ENCODE measurements at places on chromosomes 7 and 10.
A peak's percentile ranks its signal among the peaks of the same experiment; 100 is the strongest.

DNA sequence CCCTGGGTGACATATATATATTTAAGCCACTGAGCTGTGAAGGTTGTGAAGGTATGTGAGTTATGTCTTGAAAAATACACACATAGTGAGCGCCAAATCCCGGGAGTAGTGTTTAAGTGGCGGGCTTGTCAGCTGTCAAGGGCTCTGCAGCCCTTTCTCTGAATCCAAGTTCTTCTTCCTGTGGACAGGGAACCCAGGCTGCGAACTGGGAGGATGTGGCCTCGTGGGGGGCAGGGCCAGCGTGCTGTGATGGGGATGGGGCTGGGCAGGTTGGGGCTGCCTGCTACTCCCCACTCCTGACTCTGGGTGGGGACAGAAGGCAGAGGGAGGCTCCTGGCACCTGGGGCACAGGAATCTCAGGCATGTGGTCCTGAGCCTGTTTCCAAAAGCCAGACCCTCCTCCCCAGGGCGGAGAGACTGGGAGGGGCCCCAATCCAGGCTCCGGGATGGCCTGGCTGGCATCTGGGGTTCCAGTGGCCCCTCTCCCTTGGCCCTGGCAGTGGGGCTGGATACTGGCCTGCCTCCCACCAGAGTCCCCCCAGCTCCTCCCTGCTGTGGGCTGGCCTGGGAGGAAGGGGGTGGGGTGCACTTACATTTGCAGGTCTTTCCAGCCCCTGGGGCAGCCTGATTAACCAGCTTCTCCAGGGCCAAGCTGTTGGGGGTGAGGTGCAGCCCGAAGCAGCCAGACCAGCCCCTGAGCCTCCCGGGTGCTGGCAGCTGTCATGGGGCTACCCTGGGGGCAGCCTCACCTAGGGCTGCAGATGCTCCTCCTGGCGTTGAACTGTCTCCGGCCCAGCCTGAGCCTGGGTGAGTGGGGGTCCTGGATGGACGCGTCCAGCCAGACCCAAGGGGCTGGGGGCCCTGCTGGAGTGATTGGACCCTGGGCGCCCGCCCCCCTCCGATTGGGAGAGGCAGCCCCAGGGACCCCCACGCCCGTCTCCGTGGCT, at the start of gene UPK3B:
Gene UPK3B, plus strand, starts transcription at position 622 of the 947 bp plus-strand sequence. Its CDS starts 101 bp downstream, at position 723.
- peak; percentile 29 for DNase-seq

GRCh38 chr7:114921631-114922025, 266 bp upstream of the MDFIC start:
- DNase-seq: no peak

DNA sequence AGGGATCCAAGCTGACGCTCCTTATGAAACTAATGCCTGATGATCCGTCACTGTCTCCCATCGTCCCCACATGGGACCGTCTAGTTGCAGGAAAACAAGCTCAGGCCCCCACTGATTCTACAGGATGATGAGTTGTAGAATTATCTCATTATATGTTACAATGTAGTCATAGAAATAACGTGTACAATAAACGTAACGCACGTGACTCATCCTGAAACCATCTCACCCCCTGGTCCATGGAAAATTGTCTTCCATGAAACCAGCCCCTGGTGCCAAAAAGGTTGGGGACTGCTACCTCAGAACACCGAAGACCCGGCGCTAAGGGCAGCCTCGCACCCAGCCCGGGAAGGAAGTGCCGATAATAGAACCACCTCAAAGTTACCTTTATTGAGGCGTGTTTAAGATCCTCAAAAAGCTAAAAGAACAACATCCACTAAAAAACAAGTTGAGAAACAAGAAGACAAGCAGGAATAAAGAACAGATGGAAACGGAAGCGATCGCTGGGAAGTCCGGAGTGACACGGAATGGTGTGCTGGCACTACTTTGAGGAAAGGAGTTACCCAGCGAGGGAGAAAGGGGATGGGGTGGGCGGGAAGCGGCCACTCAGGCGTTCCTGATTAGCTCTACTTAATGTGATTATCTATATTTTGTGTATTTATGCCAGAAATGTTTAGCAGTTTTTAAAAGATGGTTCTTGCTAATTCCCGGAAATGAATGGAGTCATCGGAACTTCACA, 50.1 kb upstream of the PRKAR1B start:
- DNase-seq: no peak

GRCh38 chr7:68166525-68166924, 1169.9 kb downstream of the TYW1 start:
- DNase-seq: peak; percentile 97

- DNase-seq: peak; percentile 54
Observed at GRCh38 chr7:128398016-128398840, 11.6 kb downstream of the IMPDH1 start.

DNA sequence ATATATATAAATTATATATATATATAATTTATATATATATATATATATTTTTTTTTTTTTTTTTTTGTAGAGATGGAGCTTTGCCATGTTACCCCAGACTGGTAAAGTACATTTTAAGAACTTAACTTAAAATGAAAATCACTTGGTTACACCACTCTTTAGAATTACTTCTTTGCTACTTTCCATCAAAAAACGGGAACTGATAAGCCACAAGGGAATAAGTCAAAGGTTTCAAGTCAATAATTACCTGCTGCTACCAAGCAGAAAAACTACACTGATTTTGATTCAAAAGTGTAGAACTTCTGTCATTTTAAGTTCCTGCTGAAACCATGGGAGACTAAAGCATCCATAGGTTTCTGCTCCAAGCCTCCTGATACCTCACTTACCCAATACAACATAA, 12.2 kb downstream of the PPA1 start:
- DNase-seq: no peak

- no peak for DNase-seq
Observed at GRCh38 chr10:13734151-13734550, 147.4 kb downstream of the PRPF18 start.

DNA sequence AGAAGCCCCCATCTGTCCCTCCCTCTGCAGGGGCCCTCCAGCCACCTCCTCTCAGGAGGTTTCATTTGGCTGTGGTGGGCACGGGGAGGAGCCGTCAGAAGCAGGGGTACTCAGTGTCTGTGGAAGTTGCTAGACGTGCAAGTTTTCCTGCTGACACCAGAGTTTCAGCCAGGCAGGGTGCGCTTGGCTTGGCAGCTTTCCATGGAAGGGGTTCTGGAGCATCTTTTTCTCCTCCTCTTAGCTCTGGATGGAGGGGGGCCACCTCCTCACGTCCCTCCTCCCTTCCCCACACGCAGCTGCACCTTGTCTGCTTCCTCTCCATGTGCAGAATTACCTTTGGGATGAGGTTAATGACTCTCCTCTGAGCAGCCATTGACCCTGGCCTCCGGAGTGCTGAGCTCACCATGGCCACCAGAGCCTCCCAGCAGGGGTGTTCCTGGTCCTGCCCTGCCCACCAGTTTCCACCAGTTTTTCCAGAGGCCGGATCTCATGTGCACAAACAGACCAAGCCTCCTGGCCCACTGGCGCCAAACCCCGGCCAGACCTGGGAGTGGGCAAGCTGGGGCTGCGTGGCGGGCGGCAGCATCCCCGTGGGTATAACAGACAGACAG, 579.8 kb upstream of the FOXK1 start:
- no peak for DNase-seq

- no peak for DNase-seq
Observed at GRCh38 chr10:44391981-44392380, 7.1 kb upstream of the CXCL12 start.

- DNase-seq: peak; percentile 66
Observed at GRCh38 chr7:12637819-12638592, 49.4 kb upstream of the ARL4A start.

DNA sequence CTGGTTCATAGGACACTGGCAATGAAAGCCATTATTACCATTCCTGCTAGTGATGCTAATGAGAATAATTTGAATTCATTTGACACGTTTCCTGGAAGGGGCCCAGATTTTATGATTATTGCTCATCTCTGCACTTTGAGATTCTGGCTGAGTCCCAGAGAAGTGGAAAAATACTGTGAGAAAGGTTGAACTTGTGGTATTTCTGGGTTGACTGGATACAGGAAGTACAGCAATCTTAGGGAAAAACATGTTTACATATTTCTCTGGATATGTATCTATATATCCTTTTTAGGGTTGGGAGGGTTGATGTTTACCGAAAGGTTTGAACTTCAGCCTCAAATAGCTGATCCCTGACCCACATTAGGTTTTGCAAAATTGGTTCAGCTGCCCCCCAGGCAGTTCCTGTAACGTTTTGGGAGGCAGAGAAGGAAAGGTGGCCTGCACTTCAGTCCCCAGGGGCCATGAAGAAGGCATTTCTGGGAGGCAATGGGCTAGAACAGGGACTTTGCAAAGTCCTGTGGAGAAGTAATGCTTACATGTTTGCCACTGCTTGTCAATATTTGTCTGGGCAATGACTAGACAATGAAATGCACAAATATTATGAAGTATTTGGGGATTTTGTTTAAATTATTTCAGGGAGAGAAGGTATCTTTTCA, 253.7 kb upstream of the PITRM1 start:
- no peak for DNase-seq

DNA sequence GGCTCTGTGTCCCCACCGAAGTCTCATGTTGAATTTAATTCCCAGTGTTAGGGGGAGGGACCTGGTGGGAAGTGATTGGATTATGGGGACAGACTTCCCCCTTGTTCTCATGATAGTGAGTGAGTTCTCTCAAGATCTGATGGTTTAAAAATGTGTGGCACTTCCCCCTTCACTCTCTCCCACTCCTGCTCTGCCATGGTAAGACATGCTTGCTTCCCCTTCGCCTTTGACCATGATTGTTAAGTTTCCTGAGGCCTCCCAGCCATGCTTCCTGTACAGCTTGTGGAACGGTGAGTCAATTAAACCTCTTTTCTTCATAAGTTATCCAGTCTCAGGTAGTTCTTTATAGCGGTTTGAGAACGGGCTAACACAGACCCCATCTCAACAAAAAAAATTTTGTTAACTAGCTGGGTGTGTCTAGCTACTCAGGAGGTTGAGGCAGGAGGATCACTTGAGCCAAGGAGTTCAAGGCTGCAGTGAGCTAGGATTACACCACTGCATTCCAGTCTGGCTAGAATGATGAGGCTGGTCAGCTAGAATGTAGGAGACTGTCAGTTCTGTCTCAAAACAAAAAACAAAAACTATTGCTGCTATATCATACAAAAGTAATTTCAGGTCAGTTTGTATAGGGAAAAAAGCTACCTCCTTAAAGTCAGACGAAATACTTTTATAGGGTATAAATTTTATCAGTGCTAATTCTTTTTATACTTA, 57.7 kb downstream of the ATAD1 start:
- no peak for DNase-seq

- no peak for DNase-seq
Observed at GRCh38 chr10:104281694-104282093, 12.7 kb downstream of the GSTO2 start.

- peak; percentile 92 for DNase-seq
Observed at GRCh38 chr10:100346351-100346764, 675 bp upstream of the SCD start.

- peak; percentile 23 for DNase-seq
Observed at GRCh38 chr7:153301936-153302335, 542.4 kb downstream of the ACTR3B start.

DNA sequence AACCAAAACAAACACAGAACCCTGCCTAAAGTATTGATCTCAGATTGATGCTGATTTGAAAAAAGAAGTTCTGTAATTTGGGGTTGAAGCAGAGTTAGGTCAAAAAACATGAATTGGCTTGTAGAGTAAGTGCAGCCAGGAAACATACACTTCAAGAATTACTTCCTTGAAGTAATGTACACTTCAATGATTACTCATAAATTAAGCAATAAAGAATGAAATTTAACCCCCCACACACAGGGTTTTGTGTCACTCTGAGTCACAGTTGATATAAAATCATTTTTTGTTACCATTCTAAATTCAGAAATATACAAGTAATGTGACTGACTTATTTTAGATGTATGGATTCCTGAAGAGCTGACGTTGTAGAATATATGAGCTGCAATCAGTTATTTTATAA, 622.2 kb downstream of the POM121L12 start:
- no peak for DNase-seq

DNA sequence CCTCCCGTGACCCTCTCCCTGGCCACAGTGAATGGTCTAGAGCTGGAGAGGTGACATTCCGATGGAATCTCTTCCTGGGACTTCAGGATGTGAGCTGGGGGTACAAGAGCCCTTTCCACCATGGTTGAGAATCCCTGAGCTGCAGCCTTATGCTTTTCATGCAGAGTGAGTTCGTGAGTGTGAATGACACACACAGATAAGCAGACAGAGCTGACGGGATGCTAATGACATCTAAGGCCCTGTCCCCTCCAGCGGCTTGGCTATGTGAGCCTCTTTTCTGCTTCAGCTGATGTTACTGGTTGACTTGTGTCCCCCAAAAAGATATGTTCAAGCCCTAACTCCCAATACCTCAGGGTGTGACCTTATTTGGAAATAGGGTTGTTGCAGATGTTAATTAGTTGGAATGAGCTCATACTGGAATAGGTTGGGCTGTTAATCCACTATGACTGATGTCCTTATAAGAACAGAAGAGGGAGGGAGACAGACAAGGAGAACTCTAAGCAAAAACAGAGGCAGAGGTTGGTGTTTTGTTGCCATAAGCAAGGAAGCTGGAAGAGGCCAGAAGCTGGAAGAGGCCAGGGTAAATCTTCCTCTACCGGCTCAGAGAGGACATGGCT, 111.1 kb upstream of the AFAP1L2 start:
- peak; percentile 14 for DNase-seq

- DNase-seq: no peak
Observed at GRCh38 chr10:119448628-119449584, 93.6 kb downstream of the RGS10 start.

- DNase-seq: no peak
Observed at GRCh38 chr10:78914060-78914378, 154.7 kb upstream of the ZMIZ1 start.

- DNase-seq: peak; percentile 4
Observed at GRCh38 chr10:16904639-16905061, 87.4 kb upstream of the RSU1 start.

GRCh38 chr7:141610671-141611070, 59.5 kb downstream of the AGK start:
- DNase-seq: no peak

GRCh38 chr10:104387130-104387888, 33.7 kb downstream of the CFAP58 start:
- no peak for DNase-seq

GRCh38 chr10:76202777-76203176, 771.4 kb downstream of the LRMDA start:
- DNase-seq: no peak

DNA sequence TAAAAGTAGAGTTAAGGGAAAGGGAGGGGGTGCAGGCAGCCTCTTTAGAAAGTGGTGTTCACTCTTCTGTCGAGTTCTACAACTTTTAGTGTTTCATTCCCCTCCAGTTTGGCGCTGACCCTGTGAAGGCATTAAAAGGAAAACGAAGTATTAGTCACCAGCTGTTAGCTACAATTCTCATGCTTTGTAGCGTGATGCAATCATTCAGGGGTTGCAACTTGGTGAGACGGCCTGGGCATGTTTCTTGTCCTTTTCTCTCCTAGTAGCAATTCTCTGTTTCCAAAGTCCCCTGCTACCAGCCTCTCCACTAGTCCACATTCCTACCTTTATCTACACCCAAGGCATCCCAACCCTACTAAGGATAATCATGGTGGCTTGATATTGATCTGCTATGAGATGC, 33.7 kb upstream of the DGKI start:
- DNase-seq: no peak

DNA sequence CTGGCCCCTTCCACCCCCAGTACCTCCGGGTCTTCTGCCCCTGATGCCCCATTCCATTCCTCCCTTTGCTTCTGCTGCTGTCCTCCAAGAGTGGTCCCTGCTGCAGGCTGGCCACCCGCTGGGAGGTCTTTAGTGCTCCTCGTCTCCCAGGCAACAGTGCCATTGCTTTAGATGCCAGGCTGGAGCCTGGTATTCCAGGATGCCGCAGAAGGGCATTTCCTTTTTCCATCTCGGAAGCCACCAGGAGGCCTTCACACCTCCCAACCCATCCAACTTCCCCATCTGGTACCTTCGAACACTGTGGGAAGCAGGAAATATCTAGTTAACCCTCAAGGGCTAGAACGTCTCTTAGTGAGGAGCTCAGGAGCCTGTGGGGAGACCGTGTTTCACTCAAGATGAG, 92.9 kb upstream of the DUSP5 start:
- DNase-seq: no peak

Data from SK-N-DZ (cell line).